ENCODE measurements at places on chromosomes 12 and 14.

DNA sequence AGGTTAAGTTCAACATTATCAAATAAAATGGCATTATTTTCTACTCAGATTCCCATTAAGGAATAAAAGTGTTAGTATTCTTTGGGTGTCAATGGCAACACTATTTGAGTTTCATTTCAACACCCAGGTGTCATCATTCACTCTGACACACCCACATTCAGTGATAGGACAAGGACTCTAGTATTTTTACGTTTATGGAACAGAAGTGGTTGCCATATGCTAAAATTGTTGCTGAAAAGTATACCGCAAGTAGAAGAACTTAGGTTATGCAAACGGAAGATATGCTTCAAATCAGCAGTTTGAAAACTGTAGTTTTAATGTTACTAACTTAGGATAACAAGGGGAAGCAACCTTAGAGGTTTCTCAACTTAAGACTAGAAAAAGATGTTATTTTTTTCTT, 20.0 kb upstream of the SGPP1 start:
- no peak for DNase-seq

DNA sequence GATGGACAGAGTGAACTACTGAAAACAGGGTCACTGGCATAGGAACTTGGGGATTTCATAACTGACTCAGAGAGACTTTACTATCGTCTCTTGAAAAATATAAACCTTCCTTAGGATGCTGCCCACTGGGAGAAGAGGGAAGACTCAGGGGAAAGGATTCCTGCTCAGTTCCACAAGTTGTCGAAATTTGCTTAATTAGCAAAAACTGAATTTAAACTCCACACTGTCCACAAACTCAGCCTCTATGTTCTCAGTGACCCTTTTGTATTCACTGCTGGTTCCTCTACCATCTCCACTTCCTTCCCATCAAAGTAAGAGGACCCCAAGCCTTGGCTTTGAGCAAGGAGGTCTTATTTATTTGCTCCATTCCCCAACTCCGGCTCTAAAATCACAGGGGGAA, 7.2 kb upstream of the MYL6B start:
- DNase-seq: no peak

DNA sequence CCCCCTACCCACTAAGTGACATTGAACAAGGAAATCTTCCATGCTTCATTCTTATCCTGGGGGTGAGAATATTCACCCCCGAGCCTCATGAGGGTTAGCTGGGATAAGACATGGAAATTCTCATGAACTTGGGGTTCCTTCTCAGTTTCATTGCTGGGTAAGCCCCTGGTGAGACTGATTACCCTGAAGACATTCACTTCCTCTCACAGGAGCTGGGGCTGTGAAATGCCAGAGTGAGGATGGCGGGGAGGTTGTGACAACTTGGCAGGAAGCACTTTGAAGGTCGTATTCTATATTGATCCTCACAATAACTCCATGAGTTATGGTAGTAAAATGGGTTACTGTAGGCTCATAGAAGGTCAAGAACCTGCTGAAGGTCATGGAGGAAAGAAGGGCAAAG, 43.5 kb downstream of the ESRRB start:
- no peak for DNase-seq

DNA sequence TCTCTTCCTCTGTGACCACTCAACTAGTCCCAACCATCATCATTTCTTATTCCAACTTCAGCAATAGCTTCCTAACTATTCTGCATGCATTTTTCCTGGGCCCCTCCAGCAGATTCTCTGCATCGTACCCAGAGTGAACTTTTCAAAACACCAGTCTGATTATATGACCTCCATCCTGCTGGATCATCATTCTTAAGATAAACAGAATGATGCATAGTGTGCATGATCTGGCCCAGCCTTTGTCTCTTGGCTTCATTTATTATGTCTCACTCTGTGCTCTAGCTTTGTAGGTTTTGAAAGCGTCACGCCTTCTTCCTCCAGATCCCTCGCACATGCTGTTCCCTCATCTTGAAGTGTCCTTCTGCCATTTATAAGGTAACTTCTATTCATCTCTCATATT, 46.3 kb upstream of the SLC38A4 start:
- DNase-seq: no peak

- no peak for DNase-seq
These were observed 324.6 kb upstream of the DIO3 start for GRCh38 chr14:101236496-101237251.

DNA sequence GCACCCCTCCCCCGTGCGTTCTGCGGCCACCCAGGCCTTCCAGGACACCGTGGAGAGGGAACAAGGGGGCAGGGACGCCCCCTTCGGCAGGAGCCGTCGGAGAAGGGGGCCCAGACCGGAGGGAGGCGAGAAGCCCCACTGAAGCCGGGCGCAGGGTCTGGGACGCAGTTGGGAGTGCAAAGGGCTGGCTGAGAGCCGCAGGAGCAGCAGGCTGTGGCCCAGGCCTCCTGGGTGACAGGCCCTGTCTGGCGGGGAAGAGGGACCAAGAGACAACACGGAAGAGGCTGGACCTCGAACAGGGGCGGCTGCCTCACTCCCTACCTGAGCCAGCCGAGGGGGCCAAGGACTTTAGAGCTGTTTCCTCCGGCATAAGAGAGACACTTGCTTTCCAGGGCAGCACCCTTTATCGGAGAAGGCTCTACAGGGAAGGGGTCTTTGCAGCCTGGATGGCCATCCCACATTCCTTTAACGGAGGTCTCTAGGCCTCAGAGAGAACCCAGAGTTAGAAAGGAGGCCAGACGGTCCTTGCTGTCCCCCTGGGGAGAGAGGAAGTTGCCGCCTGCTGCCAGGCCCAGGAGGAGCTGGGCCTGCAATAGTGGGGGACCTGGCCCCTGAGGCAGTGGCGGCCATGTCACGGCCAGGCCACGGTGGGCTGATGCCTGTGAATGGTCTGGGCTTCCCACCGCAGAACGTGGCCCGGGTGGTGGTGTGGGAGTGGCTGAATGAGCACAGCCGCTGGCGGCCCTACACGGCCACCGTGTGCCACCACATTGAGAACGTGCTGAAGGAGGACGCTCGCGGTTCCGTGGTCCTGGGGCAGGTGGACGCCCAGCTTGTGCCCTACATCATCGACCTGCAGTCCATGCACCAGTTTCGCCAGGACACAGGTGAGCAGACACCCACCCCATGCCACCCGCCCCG, 1.3 kb downstream of the DTX1 start:
- DNase-seq: no peak

GRCh38 chr12:127383281-127383680, 883.7 kb upstream of the TMEM132C start:
- no peak for DNase-seq

DNA sequence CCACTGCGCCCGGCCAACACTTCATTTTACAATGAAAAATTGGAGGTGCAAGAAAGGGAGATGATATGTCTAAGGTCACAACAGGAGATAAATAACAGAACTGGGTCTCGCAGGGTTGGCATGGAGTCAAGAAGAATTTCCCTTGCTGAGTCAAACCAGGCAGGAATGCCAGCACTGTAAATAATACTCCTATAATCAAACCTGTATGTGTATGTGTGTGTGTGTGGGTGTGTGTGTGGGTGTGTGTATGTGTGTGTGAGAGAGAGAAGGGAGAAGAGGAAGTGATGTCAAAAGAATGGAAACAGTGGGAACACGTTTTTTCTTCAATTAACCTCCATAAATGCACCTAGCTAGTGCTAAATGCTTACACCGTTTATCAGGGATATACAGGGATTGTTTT, 70.4 kb downstream of the TMEM116 start:
- no peak for DNase-seq

GRCh38 chr14:89650077-89650978, 233.3 kb upstream of the FOXN3 start:
- no peak for DNase-seq

- DNase-seq: no peak
These were observed 150.4 kb upstream of the TMEM132C start for GRCh38 chr12:128116537-128116936.

GRCh38 chr14:90577661-90578282, 180.9 kb downstream of the CALM1 start:
- no peak for DNase-seq

DNA sequence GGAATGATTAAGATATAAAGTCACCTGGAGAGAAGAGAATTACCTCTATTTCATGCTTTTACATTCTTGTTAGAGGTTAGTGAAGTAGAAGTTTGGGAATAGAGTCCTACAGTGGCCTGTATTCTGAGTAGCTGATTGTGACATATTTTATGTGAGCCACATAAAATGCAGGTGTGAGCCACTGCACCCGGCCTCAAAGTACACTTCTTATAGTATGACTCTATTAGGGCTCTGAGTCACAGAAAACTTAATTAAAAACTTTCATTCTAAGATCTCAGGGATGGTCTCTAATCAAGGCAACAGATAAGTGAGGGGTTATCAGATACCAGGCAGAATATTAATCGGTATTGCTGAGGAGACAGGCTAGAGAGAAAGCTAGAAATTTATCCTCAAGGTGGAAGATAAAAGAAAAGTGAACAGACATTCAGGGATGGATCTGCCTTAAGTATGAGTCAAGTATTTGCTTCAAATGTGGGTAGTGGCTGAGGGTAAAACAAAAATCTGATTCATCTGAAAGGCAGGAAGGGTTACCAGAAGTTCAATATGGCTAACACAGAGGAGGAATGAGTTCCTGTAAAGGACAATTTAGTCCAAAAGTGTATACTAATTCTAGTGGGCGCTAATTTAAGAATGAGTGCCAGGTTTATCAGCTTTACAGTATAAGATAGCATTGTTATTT, 5.5 kb upstream of the G2E3 start:
- DNase-seq: no peak

GRCh38 chr14:105169776-105170655, 1.4 kb upstream of the JAG2 start:
- no peak for DNase-seq

GRCh38 chr14:51293912-51294389, 53.9 kb downstream of the TMX1 start:
- no peak for DNase-seq

GRCh38 chr12:4190366-4191063, 83.0 kb upstream of the CCND2 start:
- no peak for DNase-seq

GRCh38 chr12:94457311-94457710, 2.4 kb downstream of the CEP83 start:
- DNase-seq: no peak

- DNase-seq: no peak
These were observed 26.3 kb upstream of the PTGDR start for GRCh38 chr14:52241087-52241793.

- DNase-seq: no peak
These were observed 157.5 kb upstream of the ALG10B start for GRCh38 chr12:38159092-38159551.

GRCh38 chr14:89351221-89351515, 65.9 kb downstream of the FOXN3 start:
- no peak for DNase-seq

DNA sequence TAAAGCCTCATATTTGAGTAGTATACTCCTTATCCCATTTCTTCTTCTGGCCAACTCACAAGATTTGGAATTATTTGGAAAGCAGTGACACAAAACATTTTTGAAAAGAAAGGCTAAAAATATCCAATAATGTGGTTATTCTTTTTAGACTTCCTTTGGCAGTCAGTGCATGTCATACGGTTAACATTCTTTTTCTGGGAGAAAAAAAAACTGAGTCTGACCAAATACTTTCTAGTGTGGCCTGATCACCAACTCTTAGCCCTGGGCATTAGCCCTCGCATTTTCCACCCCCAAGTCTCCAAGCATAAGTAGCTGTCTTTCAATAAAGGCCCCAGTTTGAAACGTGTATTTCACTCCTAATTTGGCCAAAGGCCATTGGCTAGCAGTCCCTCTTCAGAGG, 5.9 kb downstream of the RASSF3 start:
- no peak for DNase-seq

- DNase-seq: no peak
These were observed 273.9 kb downstream of the ZFP36L1 start for GRCh38 chr14:68518761-68519670.

DNA sequence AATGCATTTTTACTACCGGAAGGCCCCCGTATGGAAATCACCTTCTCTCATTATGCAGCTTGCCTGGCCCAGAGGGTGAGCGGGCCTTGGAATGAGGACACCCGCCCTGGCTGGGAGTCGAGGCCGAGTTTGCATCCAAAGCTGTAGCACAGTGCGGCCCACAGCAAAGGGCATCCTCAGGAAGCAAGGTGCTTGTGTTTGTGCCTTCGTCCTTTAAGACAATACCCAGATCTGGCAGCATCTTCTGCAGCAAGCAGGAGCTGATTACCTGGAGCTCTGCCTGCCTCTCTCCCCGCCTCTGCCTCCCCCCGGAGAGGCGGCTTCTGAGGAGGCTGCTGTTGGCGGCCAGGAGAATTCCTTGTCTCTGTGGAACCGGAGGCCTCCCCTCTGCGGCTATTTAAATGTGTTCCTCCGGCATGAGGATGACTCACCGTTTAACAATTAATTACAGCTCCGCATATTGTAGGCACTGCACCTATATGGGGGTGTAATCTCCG, 145.3 kb downstream of the CACNA1C start:
- no peak for DNase-seq

DNA sequence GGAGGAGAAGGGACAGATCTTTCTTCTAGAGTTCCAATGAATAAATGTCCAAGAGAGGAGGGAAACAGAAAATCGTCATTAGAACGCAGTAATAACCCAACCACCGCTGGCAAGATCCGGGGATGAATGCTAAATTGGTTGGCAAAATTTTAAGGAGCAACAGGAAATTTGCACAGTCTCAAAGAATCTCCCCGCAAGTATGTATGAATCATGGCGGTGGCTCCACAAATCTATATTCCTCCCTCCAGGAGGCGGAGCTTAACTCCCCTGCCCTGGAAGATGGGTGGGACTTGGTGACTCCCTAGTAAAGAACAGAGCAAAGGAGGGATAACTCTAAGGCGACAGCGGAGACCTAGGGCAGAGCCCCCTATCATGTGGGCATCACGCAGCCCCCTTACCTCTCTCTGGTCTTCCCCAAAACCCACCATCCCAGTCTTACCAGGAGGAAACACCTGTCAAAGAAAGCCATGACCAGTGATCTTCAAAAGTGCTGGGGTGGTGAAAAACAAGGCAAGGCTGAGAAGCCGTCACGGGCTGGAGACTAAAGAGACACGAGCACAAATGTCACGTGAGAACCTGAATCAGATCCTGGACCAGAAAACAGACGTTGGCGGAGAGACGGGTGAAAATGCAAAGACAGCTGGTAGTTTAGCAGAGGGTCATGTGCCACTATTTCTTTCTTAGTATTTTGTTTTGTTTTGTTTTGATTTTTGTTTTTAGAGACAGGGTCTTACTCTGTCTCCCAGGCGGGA, 125.8 kb downstream of the NCOR2 start:
- no peak for DNase-seq

- no peak for DNase-seq
These were observed 2.4 kb downstream of the GALNT6 start for GRCh38 chr12:51388846-51389245.
